NCI-H82 (cell line): ENCODE measurements at places on chromosomes 1 and 21.

- no peak for DNase-seq
Observed at GRCh38 chr1:61451572-61451968, 273.4 kb downstream of the TM2D1 start.

DNA sequence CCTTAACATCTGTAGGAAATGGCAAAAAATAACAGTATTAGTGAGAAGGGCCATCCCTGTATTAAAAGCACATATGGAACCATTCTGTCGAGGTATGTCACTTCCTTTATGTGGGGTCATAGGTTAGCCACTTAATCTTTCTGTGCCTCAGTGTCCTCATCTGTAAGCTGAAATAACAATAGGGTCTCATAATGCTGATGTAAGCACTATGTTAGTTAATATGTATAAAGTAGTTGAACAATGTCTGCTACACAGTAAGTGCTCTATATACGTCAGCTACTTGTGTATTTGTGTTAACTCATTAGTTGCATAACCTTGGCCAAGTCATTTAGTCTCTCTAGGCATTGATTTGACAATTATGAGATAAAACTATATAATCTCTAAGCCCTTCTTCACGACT lies 11.8 kb downstream of the PLPPR5 start:
- DNase-seq = no peak

- DNase-seq = no peak
Observed at GRCh38 chr1:163774978-163775620, 453.3 kb downstream of the NUF2 start.

DNA sequence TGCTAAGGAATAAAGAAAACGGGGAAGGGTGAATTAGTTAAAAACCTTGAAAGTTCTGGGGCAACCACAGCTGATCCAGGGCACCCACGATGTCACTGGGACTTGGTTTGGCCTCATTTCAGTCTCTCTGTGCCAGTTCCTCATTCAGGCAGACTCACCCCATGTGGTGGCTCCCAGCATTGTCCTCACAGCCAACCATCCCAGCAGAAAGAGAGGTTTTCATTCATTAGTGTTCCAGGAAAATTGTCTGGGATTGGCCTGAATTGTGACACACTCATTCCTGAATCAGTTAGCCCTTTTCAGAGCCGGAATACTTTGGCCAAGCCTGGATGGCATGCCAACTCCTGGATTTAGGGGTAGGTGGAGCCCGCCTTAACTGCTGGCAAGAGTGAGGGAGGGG lies 367.7 kb downstream of the PRDM2 start:
- no peak for DNase-seq

- DNase-seq = no peak
Observed at GRCh38 chr1:167121375-167122120, 27.7 kb downstream of the STYXL2 start.

DNA sequence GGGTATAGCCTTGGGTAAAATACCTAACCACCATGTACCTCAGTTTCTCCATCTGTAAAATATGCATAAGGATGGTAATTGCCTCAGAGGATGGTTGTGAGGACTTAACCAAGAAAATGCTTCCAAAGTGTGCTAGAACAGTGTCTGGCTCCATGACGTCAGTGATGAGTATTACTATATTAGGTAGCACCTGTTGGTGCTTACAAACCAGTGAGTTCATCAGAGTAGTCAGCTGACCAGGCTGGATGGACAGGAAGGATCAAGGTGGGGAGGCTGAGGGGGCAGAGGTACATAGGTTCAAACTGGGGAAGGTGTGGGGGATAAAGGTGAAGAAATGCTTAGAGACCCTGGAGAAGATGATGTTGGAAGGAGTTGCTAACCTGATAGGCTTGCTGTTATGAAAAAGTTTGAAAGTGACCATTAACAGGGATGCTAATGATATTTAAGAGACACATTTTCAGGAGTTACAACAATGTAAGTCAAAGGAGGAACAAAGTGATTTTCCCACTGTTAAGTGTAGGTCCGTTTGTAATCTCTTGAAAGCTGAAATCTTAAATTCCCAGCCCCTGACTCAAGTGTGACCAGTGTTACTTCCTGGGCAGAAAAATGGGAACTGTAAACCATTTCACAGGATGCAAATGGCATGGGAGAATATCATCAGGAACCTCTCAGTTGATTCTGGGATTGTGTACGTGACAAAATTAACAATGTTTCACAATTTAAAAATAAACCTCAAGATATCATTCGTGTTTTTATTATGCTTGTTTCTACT lies 4.4 kb downstream of the NTPCR start:
- no peak for DNase-seq

DNA sequence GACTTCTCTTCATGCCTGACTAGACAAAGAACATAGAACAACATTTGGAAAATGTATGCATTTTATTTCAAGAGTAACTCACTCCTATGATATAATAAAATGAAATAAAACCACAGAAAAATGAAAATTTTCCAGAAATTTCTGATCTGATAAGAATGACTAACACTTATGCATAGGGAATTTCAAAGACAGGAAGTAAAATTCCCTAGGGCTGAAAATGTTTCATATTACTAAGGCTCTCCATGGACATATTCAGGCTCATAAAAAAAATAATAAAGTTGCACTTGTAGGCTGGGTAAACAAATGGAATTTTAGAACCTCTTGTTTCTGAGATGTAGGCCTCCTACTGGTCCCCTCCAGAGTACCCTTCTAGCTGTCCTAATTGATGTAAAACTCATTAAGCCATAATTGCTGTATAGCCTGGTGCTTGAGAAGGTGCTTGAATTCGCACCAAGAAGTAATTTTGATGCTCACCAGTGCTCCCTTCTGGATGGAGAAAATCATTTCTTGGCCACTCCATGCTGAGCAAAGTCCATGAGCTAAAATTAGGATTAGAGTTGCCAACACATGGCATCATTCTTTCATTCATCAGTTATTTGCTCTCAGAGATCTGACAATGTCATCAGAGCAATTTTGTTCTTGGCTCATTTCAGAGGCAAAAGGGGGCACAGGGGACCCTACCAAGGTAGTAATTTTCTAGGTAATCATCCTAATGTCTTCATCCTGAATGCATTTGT lies 641.0 kb upstream of the CAMK1G start:
- DNase-seq = peak; percentile 16

GRCh38 chr1:154148807-154149206 lies 6.1 kb downstream of the NUP210L start:
- DNase-seq = peak; percentile 51

DNA sequence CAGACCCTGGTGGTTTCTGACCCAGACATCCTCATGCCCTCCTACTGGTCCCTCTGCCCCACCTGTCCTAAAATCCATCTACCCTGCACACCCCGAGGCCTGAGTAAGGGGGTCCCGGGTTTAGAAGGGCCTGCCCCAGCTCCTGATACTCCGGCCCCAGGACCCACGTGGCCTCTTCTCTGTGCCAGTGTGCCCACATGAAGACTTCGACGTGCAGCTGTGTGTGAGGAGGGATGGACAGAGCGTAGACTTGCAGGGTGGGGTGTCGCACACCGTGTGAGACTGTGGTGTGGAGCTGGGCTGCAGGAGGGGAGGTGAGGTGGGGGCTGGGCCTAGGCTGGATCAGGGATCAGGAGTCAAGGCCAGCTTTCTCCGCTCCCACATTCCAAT lies 461.1 kb downstream of the PTPRU start:
- no peak for DNase-seq

- DNase-seq = no peak
Observed at GRCh38 chr1:115847787-115848186, 6.9 kb upstream of the NHLH2 start.

DNA sequence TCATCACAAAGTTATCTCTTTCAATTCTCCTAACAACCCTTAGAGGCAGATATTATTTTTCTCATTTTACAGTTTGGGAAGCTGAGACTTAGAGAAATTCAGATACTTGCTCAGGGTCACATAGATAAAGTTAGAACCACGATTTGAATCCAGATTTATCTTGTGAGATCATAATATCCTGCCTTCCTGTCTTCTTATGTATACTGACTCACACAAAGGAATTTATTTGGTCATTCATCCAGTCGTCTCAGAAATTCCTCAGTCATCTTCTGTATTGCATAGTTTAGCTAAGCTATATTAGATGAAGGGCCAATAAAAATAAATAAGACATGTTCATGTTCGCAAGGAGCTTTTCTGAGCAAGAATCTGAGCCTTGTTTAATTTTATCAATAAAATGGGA lies 35.8 kb upstream of the RUNX1 start:
- DNase-seq = no peak

DNA sequence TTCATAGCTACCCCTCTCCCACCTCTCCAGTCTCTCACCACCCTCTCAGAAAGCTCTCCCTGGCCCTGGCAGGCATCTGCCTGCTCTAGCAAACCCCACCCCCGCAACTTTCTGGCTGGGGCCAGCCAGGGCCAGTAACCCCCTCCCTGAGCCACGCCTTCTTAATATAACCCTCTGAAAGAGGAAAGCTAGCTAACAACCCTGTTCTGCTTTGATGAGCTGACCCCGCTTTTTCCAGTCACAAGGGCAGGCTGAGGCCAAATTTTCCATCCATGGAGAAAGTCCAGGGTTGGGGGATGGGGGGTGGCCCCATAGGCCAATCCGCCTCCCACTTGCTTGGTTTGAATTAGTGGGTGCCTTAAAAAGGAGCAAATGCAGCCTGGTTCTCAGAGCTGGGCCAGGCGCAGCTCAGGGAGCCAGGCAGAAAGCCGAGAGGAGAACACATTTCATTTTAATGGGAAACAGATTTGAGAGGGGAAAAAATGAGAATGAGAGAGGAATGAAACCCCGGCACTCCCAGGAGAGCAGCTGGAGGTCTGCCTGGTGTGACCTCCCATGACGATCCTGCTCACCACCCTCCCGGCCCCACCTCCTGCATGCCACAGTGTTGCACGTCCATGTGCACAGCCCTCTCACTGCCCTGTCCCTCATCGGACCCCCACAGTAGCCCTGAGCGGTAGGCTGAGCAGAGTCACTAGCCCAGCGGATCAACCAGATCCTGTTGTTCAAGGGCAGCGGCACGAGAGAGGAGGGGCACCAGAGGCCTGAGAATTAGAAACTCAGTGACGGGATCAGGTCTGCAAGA lies 62.3 kb downstream of the OPTC start:
- DNase-seq = peak; percentile 61

DNA sequence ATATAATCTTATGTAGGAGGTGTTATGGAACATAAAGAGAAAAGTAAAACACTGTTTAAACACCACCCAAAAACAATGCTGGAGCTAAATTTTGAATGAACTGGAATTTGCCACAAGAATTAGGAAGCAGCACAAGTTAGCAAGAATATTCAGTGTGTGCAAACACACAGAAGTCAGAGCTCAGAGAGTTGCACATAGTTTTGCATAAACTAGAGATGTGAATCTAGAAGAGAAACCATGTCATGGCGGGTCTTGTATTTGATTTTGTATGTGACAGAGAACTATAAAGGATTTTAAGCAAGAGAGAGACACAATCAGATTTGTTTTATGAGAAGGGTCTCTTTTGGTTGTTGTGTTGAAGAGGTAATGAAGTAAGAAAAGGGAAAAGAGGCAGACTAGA lies 38.2 kb downstream of the SELENOF start:
- no peak for DNase-seq

DNA sequence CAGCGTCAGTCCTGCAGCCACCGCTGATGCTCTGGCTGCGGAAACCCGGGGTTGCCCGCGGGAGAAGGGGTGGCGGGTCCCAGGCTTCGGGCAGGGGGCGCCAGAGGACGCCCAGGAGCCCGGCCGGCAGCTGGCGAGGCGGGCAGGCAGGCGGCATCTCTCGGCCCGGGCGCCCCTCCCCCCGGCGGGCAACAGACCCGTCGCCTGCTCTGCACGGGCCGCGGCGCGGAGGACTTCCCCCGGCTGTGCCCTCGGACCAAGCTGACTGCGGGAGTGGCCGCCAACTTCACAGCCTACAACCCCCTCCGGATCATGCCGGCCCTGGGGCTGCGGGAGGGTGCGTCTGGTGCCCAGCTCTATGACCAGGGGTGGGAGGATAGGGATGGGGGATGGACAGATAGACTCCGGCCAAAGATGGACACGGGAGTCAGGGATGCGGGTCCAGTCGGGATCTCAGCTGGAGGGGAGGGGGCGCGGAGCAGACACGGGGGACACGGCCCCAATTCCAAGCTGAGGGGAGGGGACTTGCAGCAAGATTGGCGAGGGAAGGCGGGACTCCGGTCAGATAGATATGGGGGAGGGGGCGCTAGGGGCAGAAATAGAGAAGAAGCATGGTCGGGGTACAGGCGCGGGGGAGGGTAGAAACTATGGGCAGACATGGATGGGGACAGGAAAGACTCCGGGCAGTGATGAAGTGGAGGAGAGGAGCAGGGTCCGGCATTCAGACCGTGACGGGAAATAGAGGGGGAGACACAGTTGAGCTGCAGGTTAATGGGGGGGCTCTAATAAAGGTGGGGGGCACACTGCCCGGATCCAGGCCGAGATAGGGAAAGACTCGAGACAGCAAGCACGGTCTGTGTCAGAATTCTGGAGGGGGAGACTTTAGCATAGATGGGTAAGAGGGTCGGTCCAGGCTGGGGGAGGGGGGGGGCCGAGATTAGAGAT lies 1.1 kb downstream of the ADGRB2 start:
- DNase-seq = peak; percentile 93
